SJSA1 (cell line): ENCODE measurements at places on chromosomes 7 and 10. TPM values are rescaled to one million over a fixed set of nuclear protein-coding genes. Genes with fewer than 3 reads are reported as not detected.

GRCh38 chr7:33448035-33448434 lies 318.7 kb downstream of the BBS9 start:
- DNase-seq = no peak

DNA sequence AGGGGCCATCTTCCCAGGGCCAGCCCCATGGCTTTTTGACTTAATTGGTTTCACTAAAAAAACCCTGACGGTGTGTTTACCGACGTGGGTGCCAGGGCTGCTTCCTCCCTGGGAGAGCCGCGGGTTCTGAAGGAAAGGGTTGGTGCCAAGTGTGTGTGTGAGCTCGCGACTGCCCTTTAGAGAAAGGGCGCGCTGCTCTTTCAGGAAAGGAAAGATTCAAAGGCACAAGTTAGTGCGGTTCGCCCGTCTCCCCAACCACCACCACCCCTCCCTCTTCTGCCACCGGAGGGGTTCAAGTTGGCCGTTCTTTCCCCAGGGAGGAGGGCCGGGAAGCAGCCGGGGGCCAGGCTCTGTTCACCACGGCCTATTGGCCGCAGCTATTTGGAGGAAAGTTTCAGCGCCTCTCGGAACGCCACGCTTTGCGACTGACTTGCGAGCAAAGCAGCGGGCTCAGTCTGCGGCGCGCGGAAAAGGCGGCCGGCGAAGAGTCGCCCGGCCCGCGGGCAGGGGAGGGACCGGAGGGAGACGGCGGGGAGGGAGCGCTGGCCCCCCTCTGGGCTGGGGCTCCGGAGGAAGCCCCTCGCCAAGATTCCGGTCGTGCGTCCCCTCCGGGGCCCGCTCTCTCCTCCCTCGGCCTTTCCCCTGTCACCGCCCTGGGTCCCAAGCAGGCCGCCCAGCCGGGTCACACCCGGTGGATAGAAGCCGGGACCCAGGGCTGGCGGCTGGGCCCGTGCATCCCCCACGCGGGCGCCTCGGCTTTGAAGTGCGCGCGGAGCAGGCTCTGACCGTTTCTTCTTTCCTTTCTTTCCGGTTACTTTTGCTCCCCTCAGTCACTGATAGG lies 165.9 kb upstream of the PPP1R3A start:
- peak; percentile 10 for DNase-seq

- no peak for DNase-seq
These were observed 111.9 kb downstream of the CACNB2 start for GRCh38 chr10:18252086-18252485.

- DNase-seq = no peak
These were observed 377.8 kb upstream of the C7orf33 start for GRCh38 chr7:148212731-148213130.

DNA sequence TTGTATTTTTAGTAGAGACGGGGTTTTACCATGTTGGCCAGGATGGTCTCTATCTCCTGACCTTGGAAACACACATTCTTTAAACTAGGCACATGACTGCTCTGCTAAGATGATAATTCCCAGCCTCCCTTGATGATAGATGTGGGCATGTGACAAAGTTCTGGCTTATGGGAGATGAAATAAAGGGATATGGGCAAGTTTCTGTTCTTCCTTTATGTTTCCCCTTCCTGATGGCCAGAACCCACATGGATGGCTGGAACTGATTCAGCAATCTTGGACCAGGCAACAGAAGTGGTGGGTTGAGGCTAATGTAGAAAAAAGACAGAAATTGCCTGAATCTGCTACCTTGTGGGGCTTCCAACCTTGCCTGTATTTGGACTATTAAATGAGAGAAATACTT lies 60.7 kb upstream of the NRP1 start:
- no peak for DNase-seq

GRCh38 chr10:117218654-117219053 lies 21.4 kb downstream of the KCNK18 start:
- no peak for DNase-seq

KMT2C gene
- total RNA-seq = 20.4 and 34.2 TPM in 2 replicates

GRCh38 chr7:7201578-7202374 lies 19.4 kb downstream of the C1GALT1 start:
- no peak for DNase-seq

DNA sequence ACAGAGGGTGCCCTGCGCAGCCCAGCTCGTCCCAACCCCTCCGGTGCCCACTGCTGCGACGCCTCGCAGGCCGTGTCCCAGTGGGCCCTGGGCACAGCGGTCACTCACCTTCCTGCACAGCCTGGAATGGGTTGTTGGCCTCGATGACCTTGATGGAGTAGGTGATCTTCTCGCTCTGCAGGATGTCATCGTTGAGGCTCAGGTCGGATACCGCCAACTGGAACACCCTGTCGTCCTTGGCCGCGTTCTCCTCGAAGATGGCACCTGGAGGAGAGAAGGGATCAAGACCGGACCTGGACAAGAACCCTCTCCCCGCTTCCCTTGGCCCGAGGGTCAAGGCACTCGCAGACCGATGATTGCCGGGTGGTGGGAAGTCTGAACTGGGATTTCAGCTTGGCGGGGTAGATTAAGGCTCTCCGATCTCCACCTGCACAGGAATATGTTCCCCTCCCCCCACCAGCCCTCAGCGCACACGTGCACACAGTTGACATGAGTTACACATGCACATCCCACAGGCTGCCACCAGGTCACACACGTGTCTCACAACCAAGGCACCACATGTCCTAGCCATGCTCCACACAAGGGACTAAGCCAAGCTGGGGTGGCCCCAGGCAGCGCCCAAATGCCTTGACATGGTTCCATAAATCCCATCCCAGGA lies 2.6 kb downstream of the GRID1 start:
- DNase-seq = no peak

DNA sequence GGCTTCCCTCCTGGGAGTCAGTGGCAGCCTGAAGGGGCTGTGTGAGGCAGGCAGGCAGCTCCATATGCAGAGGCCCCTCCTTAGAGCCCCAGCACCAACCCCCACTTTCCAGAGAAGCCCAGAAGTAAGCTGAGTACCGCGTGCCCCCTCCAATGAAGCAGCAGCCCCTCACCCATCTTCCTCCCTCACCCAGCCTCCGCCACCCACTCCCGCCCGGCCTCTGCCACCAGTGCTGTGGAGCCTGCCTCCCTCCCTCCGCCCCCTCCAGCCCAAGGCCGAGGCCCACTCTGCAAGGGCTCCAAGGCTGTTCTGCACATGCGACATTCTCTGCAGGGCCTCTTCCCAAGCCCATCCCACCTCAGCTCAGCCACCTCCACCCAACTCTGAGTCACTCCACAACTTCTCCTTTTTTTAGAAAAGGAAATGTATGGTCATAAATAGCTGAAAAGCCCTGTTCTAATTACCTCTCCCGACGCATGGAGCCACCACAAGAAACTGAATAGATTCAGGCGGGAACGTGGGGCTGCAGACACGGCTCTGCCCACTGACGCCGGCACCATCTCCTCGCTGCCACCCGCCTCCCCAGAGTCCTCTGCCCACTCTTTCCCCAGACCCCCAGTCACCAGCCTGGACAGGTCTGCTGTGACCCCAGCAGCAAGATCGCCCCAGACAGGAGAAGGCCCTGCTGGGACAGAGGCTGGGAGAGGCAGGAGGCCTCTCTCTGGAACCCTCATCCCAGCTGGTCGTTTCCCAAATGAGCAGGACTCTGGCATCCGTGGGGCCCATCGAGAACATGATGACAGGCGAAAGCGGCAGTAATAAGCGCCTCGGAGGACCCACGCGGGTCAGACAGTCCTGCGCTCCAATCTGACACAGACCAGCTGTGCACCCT lies 213.9 kb downstream of the MAD1L1 start:
- DNase-seq = no peak

GRCh38 chr7:82481499-82482097 lies 38.0 kb upstream of the CACNA2D1 start:
- peak; percentile 35 for DNase-seq

STK32C gene
- 5.5 and 13.4 TPM in 2 replicates for total RNA-seq

DNA sequence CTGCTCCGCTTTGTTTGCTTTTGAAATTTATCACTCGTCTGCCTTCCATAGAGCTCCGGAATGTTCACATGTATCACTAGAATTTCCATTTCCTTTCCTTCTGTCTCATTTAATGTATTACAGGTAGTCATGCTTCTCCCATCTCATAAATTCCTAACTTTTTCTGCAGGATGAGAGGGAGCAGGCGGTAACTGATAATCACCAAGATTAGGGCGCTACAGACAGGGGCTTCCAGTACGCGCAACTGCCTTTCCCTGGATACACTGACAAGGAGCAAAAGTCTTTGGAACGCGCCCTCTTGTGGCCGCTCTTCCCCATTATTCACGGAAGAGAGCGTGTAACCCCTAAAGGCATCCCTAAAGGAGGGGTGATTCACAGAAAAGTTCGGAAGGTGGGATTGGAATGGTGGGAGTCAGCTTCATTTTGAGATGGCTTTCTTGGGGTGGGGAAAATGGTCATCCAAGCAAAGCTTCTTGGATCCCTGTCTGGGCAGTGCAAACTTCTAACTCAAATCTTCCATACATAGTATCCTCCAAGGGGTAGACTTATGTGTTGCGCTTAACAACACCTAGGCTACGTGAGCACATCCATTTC lies 6.5 kb downstream of the INHBA start:
- DNase-seq = peak; percentile 96

GRCh38 chr7:78788464-78788863 lies 665.0 kb downstream of the MAGI2 start:
- no peak for DNase-seq

DNA sequence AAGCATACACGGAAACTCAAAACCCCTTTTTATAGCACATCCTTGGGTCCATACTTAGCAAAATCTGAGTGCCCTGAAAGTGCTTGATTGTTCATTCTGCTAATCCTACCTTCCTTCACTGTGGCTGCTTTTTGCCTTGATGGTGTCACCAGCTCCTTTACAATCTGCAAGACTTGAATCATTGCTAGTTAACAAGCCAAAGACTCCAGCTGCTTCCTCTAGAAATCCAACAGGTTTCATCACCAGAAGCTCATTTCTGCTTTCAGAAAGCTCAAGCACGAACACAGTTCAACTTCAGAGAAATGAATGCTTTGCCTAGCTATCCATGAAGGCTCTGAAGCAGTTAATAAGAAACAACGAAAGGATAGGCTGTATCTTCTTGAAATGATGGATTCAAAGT lies 38.0 kb downstream of the USP6NL start:
- DNase-seq = no peak

DNA sequence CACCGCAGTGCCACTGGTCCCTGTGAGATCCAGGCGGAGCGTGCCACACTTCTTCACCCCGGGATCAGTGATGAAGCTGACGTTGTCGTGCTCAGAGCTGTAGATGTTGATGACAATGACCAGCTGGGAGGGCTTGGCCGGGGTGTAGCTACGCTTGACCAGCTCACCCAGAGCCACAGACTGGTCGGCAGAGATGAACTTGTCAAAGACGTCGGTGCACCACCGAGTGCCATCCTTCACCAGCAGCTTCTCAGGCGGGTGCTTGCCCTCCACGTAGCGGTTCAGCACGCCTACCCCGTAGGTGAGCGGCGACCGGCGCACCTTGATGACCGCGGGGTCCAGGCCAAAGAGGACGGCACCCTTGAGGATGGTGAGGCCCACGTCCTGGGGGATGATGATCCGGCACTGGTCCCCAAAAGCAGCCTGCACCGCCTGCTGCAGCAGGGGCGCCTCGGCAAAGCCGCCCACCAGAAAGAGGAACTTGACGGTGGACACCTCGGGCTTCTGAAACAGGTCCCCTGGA lies 54.2 kb downstream of the PNLIPRP2 start:
- no peak for DNase-seq

H2BK1 gene
- total RNA-seq = not detected in 2 replicates

ADRA2A gene
- 0.53 and 0.68 TPM in 2 replicates for total RNA-seq

DNA sequence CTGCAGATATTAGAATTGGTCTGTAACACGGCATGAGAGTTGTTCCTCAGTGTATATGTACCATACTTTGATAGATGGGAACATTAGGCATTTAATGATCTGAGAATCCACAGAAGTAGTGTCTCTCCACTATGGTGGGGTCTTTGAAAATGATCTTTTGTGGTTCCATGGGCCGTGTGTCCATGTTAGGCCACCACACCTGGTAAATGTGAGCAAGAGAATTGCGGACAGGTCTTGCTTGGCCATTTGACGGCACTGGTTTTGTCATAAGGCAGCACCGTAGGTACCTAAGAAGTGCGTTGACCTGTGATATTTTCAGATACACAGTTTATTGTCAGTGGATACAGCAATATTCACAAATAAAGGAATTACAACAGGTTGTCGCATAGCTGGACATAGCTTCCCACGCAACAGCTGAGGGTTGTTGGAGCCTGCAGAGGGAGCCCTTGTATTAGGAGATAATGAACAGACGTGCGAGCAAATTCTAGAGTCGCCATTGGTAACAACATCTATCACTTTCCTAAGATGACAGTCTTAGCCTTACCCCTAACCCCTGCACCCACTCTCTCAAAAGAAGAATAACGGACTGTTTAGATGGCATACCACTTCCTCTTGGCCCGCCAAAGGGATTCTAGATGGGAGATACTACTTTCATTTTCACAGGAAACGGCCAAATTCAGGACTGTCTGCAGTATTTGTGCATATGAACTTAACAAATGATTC lies 111.4 kb downstream of the COL28A1 start:
- DNase-seq = peak; percentile 70

DNA sequence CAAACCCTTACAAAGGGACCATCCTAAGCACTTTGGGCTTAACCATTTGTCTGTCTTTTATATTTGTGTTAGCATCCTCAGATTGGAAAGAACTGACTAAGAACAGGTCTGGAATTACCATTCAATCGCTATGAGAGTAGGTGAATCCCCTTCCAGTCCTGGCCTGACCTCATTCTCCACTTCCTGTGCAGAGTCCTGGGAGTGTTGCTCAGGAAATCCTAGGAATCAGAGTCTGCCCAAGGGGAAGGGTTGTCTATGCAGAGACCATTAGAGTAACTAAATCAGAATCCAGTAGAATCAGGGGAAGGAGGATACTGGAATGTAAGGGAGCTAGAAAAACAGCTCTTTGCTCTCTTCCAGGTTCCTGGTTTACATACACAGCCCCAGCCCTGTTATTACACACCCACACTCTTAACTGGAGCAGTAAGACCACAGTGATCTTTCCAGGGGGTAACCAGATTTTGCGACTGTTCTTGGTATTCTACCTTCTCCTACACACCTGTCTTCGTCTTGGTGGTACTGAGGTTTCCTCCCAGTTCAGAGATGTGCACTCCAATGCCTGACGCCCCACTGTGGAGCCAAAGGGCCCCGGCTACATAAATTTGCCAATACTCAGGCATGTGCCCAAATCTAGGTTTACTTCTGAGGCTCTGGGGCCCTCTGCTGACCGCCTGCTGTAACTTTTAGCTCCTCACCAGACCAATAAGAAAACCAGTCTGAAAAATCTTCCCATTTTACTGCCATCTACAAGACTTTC lies 103.7 kb downstream of the RNF216 start:
- DNase-seq = peak; percentile 63

OR2A5 gene
- not detected in 2 replicates for total RNA-seq

GRCh38 chr7:2760098-2760889 lies 72.3 kb downstream of the AMZ1 start:
- no peak for DNase-seq

SEMA3C gene
- total RNA-seq = 14.9 and 28.6 TPM in 2 replicates
